ENCODE measurements at places on chromosomes 4 and X.

GRCh38 chrX:97322401-97322800 is 438.7 kb downstream of the RPA4 start:
- no peak for DNase-seq

- no peak for DNase-seq
Observed at GRCh38 chr4:173991316-173991715, 292.2 kb downstream of the FBXO8 start.

DNA sequence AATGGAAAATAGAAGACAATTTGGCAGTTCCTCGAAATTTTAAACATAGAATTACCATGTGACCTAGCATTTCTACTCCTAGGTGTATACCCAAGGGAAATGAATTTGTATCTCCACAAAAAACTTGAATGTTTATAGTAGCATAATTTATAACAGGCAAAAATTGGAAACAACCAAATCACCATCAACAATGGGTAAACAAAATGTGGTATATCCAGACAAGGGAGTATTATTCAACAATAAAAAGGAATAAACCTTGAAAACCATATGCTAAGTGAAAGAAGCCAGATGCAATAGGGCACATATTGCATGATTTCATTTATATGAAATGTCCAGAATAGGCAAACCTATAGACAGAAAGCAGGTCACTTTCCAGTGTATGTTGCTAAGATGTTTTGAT is 83.8 kb downstream of the SNX25 start:
- DNase-seq, result no peak

- no peak for DNase-seq
Observed at GRCh38 chrX:39267176-39267575, 465.9 kb downstream of the MID1IP1 start.

DNA sequence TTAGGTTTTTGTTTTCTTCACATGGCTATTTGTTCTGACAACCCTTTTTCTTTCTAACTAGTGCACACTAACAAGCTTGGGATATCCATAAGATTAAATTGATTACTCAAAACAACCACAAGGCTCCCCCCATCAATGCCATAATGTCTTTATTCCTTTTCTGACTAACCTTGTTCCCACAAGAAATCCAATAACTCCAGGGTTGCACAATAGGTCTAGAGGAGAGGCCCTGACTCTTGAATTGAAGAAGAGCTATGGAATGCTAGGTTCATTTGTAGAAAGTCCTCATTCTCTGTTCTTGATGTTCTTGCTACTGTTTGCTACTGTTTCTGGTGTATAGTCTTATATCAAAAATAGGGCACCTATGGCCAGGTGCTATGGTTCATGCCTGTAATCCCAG is 71.0 kb downstream of the PRRG1 start:
- DNase-seq, result no peak

DNA sequence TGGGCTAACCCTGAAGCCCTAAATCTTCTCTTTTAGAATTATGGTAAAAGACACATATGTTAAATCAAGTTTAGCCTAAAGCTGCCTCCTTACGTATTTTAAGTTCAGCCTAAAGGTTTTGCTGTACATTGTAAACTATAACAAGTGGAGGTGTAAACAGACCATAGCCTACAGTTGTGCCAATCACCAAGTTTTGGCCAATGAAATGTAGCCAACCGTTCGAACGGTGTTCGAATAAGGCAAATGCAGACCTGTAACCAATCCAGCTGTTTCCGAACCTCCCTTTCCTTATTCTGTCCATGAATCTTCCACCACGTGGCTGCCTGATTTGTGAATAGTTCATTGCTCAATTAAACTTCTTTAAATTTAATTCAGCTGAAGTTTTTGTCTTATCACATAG is 52.1 kb upstream of the TBC1D9 start:
- no peak for DNase-seq

DNA sequence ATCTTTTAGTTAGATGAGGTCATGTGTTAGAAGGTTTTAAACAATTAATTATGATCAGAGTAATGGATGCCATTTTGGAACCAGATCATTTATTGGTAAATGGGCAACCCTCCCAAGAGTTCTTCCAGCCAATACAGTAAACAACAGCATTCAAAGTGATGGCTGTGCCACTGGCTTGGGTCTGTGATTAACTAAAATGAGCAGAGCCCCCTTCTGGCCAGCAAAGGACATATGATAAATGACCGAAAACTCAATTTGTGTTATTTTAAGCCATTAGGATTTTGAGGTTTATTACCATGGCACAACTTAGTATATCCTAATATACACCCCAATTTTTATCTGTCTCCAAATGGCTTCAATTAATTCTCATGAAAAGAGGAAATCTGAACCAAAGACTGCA is 90.8 kb upstream of the NPFFR2 start:
- DNase-seq, result no peak

DNA sequence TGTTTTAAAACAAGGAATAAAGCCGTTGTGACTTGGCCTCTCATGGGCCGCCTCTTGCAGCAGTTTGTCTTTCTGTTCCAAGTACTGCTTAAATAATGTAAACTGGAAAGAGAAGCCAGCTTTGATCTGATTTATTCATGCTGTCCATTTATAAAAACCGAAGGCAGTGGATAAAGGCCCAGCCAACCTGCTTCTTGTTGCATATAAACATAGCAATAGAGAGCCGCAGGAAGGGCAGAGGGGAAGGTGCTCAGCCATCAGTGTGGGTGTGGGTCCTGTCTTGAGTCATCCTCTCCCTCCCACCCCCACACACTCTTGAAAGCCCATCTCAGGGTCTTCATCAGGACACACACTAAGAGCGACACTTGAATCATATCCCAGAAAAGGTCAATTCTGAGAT is 187.9 kb upstream of the FAM9B start:
- DNase-seq, result no peak

DNA sequence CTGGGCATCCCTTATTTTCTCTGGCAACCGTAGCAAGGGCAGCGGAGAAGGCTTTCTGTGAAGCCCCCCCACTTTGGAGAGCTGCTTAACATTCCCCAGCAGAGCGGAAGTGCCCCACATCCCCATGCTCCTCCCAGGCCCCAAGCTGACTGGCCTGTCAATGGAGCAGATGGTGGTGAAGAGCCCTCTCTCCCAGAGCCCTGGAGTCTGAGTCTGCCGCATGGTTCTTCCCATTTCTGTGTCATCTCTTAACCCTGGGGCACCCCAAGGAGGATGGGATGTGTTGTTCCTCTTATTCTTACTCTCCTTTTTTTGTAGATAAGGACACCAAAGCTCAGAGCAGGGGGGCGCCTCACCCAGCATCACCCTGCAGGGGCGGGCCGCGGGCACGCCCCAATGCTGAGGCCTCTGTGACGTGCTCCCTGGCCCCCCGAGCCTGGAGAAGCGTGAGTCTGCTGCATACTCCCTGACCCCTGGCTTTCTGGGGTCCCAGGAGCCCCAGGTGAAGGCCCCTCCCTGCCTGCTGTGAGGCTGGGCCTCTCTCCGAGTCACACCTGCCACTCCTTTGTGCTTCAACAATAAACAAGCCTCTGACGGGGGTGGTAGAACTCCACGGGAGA is 35.9 kb downstream of the ADRA2C start:
- DNase-seq, result no peak

DNA sequence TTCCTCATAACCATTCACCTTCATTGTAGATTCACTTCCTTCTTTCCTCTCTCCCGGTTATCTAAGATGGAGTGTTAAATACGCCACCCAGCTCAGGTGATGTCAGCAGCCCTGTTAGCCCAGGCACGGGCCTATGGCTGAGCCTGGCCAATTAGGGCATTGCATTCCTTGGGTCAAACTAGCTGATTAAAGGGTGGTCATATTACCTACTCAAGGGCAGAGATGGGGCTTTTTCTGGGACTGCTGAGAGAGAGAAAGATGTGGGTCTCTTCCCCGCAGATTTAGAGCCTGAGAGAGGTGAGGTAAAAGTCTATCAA is 39.9 kb upstream of the AFAP1 start:
- no peak for DNase-seq

DNA sequence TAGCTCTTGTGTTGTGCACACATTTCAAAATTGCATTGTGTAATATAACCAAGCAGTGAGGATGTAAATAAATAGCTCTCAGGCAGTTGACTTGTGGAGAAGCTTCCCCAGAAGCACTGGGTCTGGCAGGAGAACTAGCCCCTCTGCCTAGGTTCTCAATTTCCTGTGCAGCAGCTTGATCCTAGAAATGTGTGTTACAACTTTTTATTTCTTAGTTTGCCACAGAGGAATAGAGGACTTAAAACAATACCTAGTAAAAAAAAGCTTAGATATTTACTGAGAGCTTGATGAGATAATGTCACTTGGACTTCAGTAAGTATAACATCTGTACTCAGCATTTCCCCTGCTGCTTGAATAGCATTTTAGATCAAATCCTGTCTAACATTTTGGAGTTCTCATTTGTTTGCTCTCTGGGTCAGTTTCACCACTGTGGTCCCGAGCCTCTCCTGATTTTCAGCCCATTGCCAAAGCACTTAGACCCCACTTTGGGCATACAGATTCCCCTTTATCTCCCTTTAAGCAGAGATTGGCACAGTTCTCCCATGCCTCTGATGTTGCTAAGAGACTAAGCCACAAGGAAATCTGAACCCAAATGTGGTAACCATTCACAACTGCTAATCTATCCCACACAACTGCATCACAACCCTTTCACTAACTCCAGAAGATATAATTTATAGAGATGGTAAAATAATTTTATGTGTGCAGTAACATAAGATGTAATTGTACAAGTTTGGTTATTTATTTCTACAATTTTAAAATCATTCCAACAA is 98.2 kb upstream of the NRK start:
- DNase-seq, result no peak

GRCh38 chr4:129098531-129099001 is 2.6 kb downstream of the C4orf33 start:
- no peak for DNase-seq

DNA sequence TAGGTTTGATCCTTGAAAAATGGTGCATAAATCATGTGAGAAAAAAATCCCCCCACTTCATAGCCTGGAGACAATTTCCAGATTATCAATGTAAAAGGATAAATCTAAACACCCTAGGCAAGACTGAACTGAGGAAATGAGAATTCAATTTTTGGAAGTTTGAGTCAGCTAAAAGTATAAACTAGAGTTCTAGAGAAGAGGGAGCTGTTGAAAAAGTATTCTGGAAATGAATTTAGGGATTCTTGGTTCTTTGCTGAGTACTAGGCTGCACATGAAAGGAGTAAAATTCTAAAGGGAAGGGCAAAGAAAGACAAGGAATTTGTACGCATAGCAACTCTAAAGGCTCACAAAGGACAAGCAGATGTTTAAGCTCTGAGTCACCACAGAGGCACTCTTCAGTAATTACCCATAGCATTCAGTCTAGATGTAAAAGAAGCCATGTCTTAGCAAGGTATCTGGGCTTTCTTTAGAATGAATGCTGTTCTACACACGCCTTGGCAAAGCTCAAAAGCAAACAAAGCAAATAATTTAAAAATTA is 896.5 kb downstream of the PDHA2 start:
- no peak for DNase-seq

DNA sequence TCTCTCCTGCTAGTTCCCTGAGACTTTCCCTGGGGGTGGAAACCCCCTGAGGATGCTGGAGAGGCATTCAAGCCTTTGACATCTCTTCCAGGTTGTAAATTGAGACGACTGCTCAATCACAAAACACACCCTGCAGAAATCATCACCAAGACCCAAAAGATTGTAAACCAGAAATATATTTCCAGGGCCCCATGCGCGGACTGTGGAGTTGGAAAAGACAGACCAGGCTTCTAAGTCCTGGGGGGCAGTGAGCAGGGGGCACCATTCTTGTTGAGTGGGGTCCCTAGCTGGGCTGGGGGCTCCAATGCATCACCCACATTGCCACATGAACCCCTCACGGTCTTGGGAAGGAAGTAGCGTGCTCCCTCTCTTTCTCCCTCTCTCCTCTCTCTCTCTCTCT is 87.9 kb upstream of the C4orf50 start:
- DNase-seq, result no peak

DNA sequence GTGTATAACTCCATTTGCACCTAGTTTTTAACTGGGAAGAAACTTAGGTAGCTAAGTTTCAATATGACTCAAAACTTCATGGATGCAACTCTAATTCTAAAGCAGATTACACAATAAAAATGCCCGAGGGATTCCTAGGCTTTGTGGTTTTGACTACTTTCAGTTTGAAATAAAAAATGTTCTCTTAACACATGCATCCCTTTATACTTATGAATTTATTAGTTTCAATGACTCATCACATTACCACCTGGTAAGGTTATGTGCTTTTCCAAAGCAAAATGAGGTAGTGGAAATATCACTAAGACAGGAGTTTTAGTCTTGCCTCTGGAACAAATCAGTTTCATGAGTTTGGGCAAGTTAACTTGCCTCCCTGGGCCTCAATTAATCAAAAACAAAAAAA is 125.5 kb downstream of the OPHN1 start:
- DNase-seq, result no peak

GRCh38 chr4:10023050-10023419 is 1.7 kb upstream of the SLC2A9 start:
- no peak for DNase-seq

GRCh38 chr4:158571736-158572135 is 50.1 kb downstream of the RXFP1 start:
- DNase-seq, result no peak

GRCh38 chrX:17519358-17519757 is 144.4 kb downstream of the NHS start:
- no peak for DNase-seq

- no peak for DNase-seq
Observed at GRCh38 chr4:23874536-23874901, 15.3 kb downstream of the PPARGC1A start.

DNA sequence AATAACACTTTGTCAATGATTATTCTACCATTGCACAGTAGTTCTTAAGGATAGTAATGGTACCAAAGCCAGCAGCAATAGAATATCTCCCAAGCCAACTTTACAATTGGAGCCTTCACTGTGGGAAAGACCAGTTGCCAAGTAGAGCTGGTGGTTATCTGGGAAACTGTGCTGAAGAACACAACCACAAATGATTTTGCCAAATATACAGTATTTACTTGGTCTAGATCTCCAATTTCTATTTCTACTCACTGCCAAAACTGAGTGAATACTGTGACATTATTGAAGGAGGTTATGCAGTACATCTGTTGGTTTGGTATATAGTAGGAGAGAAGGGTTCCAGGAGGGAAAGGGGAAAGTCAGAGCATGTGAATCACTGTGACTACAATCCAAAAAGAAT is 3.8 kb downstream of the TET2 start:
- DNase-seq, result no peak

GRCh38 chrX:120315776-120316175 is 4.5 kb upstream of the TMEM255A start:
- no peak for DNase-seq

- no peak for DNase-seq
Observed at GRCh38 chr4:98568941-98569663, 89.3 kb downstream of the TSPAN5 start.

DNA sequence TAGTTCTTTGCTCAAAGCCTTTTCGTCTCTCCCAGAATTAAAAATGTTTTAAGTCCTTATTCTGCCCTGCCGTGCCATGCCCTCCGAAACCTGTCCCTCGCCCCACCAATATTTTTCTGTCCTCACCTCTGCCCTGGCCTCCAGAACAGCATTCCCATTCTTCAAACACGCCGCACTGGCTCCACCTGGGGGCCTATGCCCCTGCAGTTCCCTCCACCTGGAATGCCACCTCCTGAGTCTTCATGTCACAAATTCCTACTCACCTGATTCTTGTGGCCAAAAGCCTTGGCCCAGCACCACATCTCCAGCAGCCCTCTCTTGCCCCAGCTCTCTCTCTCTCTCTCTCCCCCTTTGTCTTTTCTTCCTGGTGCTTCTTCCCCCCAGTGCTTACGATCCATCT is 91.6 kb downstream of the APBB2 start:
- no peak for DNase-seq

All from hypothalamus (tissue), 51 donors.